ENCODE measurements at places on chromosomes 13 and 19.

DNA sequence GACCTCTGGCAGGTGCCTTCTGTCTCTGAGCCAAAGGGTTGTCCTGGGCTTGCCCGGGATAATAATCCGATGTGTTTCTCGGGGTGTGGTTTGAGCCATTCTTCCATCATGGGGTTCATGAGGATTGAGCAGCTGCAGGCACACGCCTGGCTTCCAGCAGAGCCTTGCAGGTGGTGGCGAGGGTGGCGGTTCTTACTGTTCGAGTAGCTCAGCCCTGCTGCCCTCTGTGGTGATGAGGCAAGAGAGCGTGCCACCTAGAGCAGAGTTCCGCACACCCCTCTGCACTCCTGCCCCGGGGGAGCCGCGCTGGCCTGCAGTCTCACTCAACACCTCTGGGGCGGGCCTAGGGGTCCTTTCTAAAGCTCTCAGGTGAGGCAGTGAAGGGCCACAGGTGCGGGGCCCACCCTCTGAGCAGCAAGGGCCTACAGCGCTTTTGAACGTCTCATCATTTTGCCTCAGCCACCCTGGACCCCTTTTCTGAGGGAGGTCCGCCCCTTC lies 3.8 kb downstream of the SCN1B start:
- DNase-seq = no peak

- no peak for DNase-seq
These were observed 1.1 kb downstream of the MAB21L1 start for GRCh38 chr13:35475212-35475959.

- no peak for DNase-seq
These were observed 63.1 kb downstream of the SLITRK1 start for GRCh38 chr13:83819156-83819555.

GRCh38 chr19:49362048-49362928 lies at the start of gene TEAD2:
Gene TEAD2 (minus strand): TSS chr19:49362416. CDS start chr19:49360075, 2,341 bp downstream.
- no peak for DNase-seq

DNA sequence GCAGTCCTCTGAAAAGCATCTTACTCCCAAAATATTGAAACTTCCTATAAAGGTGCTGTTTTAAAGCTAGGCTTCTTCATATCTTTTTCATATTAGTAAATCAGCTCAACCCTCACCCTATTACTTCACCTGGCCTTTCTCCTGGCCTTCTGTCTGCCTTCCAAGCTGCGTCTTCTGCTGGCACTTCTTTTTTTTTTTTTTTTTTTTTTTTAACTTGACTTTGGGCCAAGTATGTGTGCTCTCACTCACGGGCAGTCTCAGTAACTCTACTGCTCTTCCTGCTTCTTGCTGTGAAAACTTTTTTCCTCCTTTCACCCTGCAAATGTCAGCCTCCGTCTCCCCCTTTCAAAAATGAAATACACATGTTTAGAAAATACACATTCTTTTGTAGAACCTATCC lies 41.2 kb upstream of the KCTD4 start:
- DNase-seq = no peak

GRCh38 chr13:30735872-30736175 lies 481 bp downstream of the ALOX5AP start:
- DNase-seq = no peak

DNA sequence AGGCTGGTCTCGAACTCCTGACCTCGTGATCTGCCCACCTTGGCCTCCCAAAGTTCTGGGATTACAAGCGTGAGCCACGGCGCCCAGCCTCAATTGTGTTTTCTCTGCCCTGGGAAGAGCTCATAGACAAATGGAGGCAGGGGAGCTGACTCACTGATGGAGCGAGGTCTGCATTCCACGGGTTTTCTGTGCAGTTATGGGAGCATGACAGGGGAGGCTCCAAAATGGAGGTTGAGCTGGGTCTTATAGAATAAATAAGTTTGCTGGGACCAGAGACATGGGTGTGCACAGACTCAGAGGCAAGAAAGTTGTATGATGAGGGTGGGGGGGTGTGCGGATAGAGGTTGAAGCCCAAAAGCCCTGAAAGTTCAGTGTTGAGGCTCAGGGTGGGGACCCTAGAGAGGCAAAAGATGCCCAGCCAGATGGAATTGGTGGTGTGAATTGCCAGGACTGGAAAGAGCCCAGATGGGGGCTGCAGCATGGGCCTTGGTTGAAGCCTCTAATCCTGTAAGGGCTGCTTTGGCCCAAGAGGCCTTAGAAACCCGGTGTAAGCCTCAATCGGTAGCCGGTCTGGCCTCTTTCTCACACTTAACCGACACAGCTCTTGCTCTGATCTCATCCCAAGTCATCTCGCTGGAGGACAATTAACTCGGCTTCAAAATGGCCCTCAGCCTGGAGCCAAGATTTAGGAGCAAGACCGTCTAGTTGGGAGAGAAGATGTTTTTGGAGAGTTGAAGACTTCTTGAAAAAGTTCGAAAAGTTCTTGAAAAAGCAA lies 1.9 kb downstream of the TPM4 start:
- no peak for DNase-seq

DNA sequence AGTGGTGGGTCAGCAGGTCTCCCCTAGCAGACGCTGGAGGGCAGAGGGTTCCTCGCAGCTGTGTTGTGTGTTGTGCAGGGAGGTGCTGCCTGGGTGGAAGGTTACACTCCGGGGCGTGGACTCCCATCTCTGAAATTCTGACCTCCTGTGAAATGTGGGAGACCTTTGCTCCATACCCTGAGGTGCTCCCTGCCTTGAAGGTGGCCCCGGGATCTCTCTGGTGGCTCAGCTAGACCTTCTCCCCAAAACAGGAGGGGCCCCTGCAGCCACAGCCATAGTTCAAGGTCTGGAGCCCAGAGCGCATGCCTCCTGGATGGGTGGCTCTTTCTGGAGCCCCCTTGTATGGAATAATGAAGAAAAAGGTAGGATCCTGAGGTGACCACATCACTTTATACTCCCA lies 70.2 kb downstream of the SOX1 start:
- DNase-seq = no peak

DNA sequence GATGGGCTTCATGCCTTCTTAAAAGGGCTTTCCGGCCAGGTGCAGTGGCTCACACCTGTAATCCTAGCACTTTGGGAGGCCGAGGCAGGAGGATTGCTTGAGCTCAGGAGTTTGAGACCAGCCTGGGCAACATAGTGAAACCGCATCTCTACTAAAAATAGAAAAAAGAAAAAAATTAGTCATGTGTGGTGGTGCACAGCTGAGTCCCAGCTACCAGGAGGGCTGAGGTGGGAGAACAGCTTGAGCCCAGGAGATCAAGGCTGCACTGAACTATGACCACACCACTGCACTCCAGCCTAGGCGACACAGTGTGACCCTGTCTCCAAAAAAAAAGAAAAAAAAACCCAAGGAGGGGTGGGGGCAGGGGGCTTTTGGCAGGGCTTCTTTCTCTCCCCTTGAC lies 7.2 kb downstream of the CARS2 start:
- DNase-seq = no peak

GRCh38 chr19:27974082-27974513 lies 1238.9 kb downstream of the UQCRFS1 start:
- no peak for DNase-seq

DNA sequence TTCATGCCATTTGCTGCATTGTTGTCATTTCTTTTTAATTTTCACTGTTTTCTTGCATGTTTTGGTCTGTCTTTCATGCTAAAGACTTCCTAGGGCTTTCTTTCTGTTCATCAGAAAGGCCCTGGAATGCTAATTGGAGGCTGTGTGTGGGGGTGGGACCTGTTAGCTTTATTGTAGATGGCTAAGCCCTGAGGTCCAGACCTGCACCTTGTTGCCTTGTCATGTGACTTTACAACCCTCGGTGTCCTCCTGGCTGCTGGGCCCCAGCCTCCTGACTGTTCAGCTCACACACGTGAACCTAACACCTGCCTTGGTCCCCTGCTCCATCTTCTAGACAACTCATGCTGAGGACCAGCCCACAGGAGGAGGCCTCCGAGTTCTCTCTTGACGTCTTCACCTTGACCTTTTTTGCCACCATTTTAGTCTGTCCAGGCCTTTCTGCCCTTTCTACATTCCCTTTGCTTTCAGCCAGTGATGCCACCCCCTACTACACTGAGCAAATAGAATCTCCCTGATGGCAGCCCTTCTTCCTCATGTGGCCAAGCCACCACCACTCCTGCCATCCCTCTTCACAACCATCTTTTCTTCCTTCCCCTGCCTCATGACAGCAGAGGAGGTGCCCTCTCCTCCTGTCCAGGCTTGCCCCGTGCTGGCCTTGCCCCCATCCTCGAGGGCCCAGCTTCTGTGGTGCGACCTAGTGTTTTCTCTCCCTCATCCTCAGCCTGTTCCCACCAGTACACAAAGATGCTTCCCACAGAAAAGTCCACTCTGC lies 41.4 kb upstream of the GPI start:
- no peak for DNase-seq

DNA sequence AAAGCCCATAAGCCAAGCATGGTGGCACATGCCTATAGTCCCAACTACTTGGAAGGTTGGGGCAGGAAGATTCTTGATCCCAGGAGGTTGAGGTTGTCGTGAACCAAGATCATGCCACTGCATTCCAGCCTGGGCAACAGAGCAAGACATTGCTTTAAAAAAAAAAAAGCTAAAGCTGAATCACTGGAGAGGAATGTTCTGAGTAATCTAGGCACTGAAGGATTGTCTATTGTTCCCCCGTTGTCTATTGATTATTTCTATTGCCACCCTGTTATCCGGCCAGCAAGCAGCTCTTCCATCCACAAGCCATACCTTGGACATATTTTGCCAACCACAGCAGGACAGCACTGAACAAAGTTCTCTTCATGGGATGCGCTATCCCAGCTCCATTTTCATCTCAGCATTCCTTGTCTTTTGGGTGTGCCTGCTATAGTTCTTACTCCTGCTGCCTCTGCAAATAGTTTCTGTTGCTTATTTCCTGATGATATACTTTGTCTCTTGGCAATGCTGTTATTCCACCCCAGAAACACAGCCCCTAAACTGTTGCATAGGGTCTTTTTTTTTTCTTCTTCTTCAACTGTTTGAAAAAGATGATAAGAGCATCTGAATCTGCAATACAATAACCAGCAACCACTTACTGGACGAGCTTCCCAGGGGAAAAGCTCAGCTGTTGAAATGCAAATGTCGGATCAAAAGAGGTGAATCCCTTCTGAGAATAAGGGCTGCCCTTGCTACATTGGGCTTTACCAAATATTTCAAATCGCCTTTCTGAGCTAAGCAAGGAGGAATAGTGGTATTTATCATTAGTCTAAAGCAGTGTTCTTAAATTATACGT lies 22.2 kb upstream of the SIAH3 start:
- no peak for DNase-seq

DNA sequence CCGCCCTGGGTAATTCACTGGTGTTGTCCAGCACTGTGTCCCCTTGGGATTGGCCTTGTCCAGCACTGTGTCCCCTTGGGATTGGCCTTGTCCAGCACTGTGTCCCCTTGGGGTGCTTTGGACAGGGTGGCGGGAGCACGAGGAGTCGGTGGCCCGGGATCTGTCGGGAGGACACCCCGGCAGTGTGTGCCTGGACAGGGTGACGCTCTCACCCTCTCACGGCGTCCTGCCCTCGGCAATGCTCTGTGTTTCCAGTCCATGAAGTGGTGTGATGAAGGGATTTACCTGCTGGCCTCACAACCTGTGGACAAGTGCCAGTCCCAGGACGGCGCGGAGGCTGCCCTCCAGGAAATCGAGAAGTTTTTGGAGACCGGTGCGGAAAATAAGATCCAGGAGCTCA lies 29.9 kb upstream of the F7 start:
- DNase-seq = no peak

DNA sequence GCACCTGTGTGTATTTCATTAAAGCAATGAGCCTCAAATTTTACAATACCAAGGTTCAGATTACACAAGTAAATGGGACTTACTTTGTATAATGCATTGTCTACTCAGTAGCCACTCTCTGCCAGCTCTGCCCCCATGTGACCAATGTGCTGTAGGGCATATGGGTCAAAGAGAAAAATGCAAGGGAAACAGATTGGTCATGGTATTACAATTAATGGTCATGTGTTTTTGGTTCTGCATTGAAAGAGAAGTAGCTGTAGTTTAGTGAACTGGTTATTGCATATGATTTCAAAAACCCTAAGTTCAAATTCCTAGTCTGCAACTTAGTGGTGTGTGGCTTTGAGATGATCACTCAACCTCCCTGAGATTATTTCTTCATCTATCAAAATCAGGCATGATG lies 545.4 kb downstream of the SUCLA2 start:
- DNase-seq = no peak

DNA sequence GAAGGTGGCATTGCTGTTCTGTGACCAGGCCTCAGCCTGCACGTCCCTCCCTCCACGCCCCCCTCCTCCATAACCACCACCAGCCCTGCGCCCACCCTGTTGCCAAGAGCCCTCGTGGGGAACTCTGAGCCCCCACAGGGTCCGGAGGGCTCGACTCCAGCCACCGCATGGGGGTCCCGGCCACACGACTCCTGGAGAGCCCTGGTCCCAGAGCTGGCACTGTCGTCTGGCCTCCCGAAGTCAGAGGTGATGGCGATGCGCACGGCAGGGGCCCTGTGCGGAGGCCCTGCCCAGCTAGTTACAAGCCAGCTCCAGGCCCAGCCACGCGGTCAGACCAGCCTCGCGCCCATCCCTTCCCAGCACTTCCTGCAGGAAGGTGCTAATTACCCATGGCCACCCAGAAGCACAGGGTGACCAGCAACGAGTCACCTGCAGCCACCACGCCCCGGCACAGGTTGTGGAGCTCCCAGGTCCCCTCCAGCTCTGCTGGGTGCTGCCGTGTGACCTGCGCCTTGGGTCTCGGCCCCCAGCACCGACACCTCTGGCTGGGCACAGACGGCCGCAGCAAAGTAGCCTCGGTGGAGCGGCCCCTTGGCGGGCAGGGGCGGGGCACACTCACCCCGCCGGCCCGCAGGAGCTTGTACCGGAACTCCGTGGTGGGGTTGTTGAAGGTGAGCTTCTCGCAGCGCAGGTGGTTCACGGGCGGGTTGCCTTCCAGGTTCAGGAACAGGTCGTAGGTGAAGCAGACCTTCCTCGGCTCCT lies 49.6 kb downstream of the MLLT1 start:
- no peak for DNase-seq

- DNase-seq = no peak
These were observed 351.4 kb downstream of the SLITRK5 start for GRCh38 chr13:88022431-88023208.

GRCh38 chr13:72890546-72890945 lies 108.6 kb downstream of the PIBF1 start:
- no peak for DNase-seq

DNA sequence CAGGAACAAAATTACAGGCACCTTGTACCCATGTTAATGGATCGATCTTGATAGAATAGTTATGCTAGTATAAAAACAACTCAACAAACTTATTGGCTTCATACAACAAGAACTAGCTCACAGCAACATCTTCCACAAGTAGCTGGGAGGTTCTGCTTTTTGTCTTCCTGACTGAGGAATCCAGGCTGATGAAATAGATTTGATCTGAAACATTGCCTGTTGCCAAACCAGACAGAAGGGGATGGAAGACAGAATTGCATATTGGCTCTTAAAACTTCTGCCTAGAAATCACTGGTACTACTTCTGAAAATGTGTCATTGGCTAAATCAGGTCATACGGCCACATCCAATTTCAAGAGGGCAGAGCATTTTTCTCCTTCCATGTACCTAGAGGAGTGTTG lies 267.3 kb downstream of the RFC3 start:
- no peak for DNase-seq

DNA sequence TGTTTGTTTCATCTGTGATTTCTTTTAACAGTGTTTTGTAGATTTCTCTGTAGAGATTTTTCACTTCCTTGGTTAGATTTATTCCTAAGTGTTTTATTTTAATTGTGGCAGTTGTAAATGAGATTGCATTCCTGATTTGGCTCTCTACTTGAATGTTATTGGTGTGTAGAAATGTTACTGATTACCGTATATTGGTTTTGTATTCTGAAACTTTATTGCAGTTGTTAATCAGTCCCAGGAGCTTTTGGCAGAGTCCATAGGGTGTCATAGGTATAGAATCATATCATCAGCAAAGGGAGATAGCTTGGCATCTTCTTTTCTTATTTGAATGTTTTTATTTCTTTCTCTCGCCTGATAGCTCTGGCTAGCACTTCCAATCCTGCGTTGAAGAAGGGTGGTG lies 1386.7 kb downstream of the SLITRK5 start:
- DNase-seq = no peak

Measured in T-cell (primary cell).